ENCODE measurements at places on chromosomes 4 and X. TPM values are rescaled to one million over a fixed set of nuclear protein-coding genes. Genes with fewer than 3 reads are reported as not detected.

GRCh38 chr4:143375326-143376073, 38.8 kb downstream of the GAB1 start:
- peak; percentile 53 for DNase-seq

DNA sequence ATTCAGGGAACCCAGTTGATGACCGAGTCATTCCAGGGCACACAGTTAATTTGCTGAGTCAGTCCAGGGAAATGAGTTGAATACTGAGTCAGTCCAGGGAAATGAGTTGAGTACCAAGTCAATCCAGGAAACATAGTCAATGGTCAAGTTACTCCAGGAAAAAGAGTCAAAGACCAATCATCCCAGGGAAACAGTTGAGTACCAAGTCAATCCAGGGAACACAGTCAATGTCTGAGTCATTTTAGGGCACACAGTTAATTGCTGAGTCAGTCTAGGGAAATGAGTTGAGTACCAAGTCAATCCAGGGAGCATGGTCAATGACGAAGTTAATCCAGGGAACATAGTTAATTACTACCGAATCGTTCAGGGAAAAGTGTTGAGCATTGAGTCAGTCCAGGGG, 754.4 kb downstream of the NLGN4X start:
- no peak for DNase-seq

DNA sequence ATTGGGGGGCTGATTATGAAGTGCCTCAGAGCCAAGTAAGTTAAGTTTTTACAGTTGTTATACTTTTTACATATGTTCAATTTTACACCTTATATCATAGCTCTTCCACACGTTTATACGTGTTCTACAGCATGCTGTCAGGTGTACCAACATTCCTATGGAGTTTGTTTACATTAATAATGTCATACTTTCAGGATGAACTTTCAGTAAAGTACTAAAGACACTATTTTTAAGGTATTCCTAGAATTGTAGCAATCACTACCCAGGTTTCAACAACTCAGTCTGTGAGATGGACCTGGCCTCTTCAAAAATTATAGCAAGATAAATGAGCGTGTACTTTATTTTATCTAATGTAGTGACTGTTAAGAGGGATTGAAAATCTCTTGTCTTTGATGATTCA, 92.6 kb downstream of the PTPN13 start:
- DNase-seq = no peak

The NHS gene
- 0.23 TPM for total RNA-seq

The NSUN7 gene
- total RNA-seq = not detected

The NEXMIF gene
- not detected for total RNA-seq

Measured in LHCN-M2 (cell line).